ENCODE measurements at places on chromosomes 6 and 20.
A peak's percentile ranks its signal among the peaks of the same experiment; 100 is the strongest.

DNA sequence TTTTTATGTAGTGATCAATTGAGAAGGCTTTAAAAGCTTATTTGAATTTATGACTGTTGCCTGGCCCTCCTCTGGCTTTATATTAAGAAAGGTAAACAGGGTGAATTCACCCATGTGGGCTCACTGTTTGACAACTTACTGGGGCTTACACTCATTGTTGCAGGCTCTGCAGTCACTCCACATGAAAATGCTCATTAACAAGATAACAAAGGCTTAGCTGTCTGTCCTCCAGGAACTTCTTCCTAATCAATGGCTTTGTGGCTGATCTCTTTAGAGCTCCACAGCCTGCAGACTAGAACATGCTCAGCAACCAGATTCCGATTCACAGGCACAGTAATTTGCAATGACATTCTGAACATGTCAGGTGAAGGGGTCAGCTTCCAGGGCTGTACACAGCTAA, 323.2 kb upstream of the MAN1A1 start:
- no peak for ATAC-seq

DNA sequence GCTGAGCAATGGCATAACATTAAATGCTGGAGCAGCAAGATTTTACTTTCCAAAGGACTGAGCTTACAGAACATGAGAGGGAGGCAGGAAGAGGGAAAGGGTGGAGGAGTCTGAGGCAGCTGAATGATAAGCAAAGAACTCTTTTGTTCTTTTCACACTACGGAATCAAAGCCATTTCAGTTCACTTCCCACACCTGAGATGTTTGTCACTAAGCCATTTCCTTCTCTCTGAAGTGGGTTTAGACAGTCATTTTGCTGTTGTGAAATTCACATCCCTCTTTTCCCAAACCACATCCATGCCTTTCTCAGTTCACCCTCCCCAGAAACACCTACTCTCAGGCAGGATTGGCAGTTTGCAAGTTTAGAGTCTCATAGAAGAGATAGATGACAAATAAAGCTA, 267.9 kb downstream of the ADGRG6 start:
- no peak for ATAC-seq

- ATAC-seq = no peak
These were observed 12.9 kb downstream of the TSPYL1 start for GRCh38 chr6:116266803-116267202.

- ATAC-seq = no peak
These were observed 30.0 kb downstream of the TFEB start for GRCh38 chr6:41705311-41705995.

- ATAC-seq = no peak
These were observed 19.9 kb downstream of the PXT1 start for GRCh38 chr6:36422714-36423100.

- ATAC-seq = no peak
These were observed 23.1 kb downstream of the PFDN4 start for GRCh38 chr20:54231036-54231435.

DNA sequence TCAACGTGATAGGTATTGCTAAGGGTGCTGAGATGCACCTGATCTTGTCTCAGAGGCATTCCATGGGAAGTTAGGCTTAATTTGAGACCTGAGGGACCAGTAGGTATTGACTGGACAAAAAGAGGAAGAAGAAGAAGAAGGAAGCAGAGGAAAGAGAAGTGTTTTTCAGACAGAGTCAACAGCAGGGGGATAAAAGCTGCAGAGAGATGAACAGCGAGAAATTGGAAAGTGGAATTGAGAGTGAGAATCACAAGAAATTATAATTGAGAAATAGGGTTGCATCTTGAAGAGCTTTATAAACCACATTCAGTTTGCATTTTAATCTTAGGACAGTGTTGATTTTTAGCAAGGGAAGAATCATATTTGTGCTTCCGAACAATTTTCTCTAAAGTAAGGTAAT, 254.0 kb downstream of the CD83 start:
- ATAC-seq = no peak

DNA sequence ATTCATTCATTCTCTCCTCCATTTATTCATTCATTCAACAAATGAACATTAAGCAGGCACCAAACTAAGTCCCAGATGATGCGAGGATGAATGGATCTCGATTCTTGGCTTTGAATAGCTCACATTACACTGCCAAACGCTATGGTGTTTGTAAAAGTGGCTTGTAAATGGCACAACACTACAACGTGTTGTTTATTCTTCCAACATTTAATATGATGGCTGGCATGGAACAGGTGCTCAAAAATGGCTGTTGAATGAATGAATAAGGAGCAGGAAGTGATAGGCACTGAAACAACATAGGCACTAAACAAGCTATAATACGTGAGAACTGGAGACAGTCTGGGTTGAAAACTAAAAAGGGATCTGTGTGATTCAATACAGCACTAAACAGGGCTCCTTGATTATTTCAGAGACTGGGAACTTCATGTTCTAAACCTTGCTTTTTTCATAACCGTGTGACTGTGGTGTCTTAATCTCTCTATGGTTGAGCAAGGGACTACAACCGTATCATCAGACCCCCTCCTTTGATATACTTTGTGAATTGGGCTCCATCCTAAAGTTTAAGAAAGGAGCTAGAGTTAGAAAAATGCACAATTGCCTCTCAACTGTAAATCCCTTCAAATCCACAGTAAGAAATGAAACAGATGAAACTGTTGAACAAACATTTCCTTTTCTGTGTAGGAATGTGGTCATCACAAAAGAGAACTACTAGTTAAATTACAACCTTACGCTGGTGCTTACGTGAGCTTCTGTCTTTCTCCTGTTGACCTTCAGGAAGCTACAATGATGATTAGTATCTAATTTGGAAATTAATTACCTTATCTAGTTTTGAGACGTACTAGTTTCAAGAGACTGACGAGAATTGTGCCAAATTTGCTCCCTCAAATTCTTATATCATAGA, 16.9 kb upstream of the SLC16A10 start:
- no peak for ATAC-seq

- no peak for ATAC-seq
These were observed 37.5 kb upstream of the ADGRF1 start for GRCh38 chr6:47079638-47080037.

DNA sequence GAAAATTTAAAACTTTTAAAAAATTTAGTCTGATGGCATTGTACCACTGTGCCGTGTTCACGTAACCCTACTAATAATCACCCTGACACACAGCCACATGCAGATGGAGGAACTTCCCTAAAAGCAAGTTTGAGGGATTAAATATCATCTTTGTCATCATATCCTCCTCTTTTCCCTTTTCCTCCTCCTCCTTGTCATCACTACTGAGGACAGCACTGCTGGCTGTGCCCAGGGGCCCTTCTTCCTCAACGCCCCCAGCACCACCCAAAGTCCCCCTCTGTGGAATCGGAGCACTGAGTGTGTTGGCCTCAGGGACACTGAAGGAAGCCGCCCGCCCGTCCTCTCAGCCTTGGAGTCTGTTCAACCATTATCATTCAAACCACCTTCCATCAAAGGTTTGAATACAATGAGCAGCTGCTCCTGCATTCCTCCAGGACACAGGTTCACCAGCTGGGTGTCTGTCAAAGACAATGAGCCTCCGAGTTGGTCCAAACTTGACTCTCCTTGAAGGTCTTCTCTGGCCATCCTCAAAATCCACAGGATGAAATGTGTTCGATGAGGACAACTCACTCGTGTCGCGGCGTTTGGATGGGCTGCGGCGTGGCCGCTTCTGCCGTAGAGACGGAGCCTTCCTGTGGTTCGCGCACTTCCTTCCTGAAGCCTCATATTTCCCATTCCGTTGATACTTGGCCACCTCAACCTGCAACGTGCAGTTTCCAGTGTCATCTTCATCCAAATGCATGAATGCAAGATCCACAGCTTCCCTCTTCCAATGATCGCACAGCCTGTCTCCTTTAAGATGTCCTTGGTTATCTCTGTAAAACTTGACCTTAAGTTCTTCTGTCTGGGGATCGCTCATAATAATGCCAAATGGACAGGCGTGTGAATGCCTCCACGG, 23.3 kb downstream of the NQO2 start:
- ATAC-seq = peak; percentile 4
